ENCODE measurements at places on chromosomes 2 and 18.

GRCh38 chr2:204239411-204240165 lies 303.0 kb downstream of the ICOS start:
- no peak for DNase-seq

DNA sequence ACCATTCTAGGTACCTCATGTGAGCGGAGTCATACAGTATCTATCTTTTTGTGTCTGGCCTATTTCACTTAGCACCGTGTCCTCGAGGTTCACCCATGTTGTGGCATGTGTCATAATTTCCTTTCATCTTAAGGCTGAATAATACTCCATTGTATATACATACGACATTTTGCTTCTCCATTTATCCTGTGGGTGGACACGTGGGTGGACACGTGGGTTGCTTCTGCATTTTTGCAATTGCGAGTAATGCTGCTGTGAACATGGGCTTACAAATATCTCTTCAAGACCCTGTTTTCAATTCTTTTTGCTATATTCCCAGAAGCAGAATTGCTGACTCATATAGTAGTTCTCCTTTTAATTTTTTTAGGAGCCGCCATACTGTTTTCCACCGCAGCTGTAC lies 243.6 kb upstream of the EPAS1 start:
- no peak for DNase-seq

DNA sequence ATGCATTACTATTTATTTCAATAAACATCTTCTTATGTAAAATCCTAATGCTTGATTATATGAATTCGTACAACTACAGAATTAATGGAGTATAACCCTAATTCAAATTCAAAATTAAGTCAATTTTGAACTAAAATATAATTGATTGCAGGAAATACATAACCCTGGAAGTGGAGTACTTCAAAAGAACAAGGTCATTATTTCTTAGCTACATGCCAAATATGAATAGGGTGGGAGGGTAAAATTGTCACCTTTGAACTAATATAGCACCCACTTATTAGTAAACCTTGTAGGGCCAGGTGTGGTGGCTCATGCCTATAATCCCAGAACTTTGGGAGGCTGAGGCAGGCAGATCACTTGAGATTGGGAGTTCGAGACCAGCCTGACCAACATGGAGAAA lies 895.4 kb upstream of the ACVR2A start:
- DNase-seq, result no peak

GRCh38 chr18:23938043-23938756 lies 76.4 kb upstream of the TTC39C start:
- DNase-seq, result no peak

DNA sequence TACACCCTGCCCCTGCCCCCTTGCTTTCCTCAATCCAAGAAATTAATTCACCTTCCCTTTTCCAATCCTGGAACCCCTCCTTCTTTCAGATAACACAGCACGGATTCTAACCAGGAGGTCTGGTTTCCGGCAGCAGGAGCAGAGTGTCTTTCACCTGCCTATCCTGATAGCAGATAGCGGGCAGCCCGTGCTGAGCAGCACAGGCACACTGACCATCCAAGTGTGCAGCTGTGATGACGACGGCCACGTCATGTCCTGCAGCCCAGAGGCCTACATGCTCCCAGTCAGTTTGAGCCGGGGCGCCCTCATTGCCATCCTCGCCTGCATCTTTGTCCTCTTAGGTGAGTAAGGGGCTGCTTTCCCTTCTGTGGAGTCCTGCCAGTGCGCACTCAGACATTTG lies 216.7 kb downstream of the CDH20 start:
- DNase-seq, result no peak

DNA sequence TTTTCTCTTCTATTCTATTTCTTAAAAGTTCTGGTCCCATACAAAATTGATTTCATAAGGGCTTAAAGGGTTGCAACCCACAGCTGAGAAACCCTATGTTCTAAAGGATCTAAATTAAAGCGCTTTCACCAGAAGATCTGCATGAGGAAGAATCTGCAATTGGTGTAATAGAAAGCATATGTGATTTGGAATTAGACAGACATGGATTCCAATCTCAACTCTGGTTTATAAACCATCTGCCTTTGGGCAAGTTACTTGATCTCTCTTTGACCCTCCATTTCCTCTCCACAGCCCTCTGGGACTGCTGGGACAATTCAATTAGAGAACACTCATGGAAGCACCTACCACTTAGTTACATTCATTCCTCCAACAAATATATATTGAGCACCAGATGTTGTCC lies 178.7 kb downstream of the ANTXR1 start:
- no peak for DNase-seq

DNA sequence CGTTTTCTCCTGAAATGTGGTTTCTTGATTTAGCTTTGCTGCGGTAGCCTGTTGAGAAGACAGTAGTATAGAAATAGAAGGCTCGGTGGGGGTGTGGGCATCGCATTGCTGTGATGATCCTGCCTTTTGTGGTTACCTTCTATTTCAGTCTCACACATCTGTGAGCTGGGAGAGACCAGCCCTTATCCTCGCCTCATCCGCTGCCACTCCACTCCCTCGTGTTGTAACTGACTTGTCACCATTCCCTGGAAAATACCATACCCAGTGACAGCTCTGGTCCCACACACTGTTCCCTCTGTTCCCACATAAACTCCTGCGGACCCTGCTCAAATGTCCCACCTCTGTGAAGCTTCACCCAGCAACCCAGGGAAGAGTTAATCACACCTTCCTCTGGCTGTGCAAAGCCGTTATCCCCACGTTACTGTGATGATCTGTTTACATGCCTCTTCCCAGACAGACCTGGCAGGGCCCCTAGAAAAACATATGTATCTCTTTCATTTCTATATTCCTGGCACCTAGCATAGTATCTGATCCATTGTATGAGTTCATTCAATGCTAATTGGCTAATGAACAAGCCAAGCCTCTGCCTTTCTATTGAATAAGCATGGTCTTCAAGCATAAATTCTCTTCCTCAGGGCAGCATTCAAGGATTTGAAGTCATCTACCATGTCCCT lies 114.6 kb downstream of the MAPK4 start:
- no peak for DNase-seq

- DNase-seq, result no peak
Observed at GRCh38 chr2:220434385-220434784, 807.0 kb downstream of the SLC4A3 start.

GRCh38 chr2:74835831-74836674 lies 2.1 kb downstream of the HK2 start:
- DNase-seq, result no peak

DNA sequence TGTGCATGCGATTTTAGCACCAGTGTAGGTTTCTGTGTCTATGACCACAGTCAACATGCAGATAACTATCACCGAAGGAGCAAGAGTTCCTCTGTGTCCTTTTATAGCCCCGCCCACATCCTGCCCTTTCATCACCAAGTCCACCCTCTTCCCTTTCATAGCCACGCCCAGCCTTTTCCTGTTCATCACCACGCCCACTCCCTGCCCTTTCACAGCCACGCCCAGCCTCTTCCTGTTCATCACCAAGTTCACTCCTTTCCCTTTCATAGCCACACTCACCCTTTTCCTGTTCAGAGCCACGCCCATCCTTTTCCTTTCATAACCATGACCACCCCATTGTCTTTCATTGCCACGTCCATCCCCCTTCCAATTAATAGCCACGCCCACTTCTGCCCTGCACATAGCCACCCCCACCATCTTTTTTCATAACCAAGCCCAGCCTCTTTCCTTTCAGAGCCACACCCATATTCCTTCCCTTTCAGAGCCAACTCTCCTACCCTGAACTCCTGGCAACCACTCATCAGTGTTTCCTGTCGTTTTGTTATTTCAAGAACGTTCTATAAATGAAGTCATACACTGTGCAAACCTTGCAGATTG lies 273.9 kb downstream of the MYT1L start:
- DNase-seq, result peak; percentile 25

DNA sequence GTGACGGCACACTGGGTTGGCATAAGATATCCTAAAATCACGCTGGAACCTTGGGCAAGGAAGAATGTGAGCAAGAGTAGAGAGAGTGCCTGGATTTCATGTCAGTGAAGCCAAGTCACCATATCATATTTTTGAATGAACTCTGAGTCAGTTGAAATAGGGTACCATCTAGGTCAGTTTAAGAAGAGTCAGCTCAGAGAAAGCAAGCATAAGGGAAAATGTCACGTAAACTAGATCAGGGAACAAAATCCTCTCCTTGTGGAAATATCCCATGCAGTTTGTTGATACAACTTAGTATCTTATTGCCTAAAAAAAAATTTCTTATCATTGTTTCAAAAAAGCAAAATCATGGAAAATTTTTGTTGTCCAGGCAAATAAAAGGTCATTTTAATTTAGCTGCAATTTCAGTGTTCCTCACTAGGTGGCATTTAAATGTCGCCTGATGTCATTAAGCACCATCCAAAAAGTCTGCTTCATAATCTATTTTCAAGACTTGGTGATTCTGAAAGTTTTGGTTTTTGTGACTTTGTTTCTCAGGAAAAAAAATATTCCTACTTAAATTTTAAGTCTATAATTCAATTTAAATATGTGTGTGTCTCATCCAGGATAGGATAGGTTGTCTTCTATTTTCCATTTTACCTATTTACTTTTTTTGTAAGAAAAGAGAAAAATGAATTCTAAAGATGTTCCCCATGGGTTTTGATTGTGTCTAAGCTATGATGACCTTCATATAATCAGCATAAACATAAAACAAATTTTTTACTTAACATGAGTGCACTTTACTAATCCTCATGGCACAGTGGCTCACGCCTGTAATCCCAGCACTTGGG lies 19.6 kb downstream of the RSAD2 start:
- DNase-seq, result no peak

GRCh38 chr18:2908946-2909335 lies 62.1 kb downstream of the EMILIN2 start:
- DNase-seq, result no peak

GRCh38 chr2:235843591-235844395 lies 324.4 kb downstream of the GBX2 start:
- no peak for DNase-seq

DNA sequence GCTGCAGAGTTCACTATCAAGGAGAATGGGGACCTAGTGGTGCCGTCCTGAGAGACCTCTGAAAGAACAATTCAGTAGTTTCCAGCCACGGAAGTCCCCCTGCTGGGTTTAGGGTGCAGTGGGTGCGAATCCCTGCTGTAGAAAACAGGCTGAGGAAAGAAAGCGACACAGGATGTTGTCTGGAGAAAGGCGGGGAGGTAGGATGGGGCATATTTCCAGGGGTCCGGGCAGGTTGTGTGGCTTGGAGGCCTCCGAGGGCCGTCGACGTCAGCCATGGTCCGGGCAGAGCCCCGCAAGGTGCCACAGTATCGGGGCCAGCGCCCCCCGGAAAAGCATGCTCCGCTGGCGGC lies 807 bp upstream of the CREB1 start:
- no peak for DNase-seq

GRCh38 chr2:176088048-176088936 lies 4.2 kb upstream of the HOXD13 start:
- DNase-seq, result no peak

GRCh38 chr18:34647251-34647650 lies 62.8 kb upstream of the DTNA start:
- no peak for DNase-seq

DNA sequence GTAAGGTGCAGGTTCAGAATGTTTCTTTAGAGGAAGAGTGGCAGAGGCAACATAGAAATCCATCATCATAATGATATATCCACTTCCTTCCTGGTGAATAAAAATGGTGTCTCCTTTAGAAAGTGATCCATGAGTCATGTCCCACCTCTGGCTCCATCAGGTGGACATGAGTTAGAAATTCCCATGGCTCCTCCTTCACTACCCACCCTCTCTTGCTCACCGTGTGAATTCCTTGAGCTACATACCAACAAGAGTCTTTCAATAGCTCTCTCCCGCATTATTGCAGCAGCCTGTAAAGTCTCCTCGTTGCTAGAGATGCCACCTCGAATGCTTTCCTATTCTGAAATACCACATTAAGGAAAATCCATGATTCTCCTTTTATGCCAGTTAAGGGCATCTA lies 317.6 kb downstream of the LNPK start:
- DNase-seq, result no peak

DNA sequence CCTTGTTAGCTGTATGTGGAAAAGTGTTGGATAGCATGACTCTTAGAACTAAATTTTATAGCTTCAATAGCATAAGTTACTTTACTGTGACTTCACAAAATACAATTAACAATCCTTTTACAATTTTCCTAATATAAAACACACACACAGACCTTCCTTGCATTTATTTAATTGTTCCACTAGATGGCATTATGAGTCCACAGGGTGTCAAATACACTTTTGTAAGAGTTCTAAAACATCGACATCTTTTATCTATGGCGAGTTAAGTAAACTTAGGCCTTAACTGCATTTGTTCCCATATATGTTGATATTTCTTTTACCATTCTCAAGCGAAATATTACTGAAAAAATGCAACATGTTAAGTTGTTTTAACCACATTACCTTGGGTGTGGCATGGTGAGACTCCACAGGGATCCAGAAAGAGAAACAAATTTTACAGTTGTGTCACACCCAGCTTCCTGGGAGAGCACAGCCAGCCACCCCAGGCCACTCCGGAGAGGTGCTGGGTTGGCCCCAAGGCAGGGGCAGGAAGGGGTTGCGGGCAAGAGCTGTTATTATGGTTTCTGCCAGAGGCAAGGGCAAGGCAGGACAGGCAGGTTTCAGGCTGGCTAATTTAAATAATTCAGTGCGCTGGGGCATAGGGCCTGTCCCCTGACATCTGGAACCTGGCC lies 312.4 kb upstream of the MC4R start:
- DNase-seq, result no peak

- DNase-seq, result no peak
Observed at GRCh38 chr2:102438578-102438977, 15.6 kb downstream of the IL18RAP start.

GRCh38 chr18:53283708-53284107 lies 940.8 kb downstream of the MBD2 start:
- DNase-seq, result no peak

DNA sequence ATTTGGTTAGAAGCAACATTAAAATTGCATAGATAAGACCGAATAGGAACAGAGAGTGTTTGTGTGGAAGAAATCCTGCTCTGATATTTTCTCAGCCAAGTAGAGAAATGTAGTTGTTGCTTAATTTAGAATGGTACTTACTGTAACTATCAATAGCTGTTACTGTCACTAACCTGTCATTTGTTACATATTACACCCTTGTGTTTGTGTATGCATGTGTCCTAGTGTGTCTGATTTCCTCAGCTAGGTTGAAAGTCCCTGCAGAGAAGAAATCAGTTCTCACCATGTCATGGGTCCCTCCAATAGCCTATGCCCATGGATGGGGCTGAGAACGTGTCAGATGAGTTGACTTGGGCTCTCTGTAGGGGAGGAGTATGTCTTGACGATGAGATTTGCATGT lies 94.4 kb downstream of the SPTBN1 start:
- DNase-seq, result no peak
